ENCODE measurements at places on chromosomes 5 and 9.

GRCh38 chr5:152466085-152466745, 61.1 kb upstream of the NMUR2 start:
- DNase-seq: no peak

DNA sequence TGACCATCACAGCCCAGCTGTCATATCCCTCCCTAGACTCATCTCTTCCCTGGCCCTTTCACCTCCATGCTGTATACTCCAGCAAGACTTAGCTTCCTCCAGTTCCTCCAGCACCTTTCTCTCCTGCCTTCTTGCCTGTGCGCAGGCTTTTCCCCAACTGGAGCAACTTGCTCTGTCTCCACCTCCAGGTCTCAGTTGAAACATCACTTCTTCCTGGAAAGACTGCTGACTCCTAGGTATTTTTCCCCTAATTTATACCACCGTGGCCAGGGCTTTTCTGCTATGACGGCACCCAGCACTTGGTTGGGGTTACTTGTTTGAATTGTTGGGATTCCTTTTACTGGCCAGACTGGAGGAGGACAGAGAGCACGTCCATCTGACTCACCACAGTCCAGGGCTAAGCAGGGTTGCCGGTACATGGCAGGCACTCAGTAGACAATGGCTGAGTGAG, 67.5 kb downstream of the KCNIP1 start:
- no peak for DNase-seq

DNA sequence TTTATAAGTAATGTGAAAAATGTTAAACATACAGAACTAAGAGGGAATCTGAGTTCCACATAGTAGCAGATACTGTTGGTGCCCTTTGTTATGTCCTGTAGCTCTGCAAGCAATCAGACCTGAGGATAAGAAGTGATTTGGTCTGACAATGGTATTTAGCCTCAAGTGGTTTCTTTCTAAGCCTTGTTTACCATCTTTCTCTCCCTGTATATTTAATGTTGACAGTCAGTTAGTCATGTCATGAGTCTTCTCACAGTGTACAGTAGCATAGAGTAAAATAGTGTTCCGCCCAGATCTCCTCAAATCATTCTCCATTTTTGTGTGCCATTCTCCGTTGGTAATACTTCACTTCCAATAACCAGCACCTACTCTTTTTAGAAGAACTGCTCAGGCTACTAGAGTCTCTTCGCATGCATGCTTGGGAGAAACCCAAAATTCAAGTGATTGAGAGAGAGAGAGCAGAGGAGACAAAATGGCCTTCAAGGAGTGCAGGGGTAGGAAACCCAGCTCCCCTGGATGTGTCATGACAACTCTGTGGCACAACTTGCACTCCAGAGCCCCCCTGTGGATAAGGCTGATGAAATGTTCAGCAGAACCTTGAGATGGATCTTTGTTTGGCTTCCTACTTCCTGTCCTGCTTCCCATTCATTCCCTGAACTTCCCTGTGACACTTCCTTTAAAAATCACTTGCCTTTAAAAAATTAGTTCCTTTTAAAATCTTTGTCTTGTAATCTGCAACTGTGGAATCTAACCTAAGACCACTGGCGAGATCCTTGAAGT, 129.2 kb upstream of the FST start:
- no peak for DNase-seq

DNA sequence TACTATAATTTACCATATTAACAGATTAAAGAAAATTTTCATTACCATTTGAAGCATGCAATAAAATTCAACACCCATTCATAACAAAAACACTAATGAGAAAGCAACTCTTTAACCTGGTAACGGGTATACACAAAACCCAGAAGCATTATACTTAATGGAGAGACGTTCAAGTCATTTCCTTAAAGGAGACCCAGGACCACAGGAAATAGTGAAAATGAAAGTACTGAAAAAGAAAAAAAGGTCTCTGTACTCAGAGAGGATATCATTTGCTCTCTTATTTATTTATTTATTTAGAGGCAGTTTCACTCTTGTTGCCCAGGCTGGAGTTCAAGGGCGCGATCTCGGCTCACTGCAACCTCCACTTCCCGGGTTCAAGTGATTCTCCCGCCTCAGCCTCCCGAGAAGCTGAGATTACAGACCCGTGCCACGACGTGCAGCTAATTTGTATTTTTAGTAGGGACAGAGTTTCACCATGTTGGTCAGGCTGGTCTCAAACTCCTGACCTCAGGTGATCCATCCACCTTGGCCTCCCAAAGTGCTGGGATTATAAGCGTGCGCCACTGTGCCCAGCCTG, 61.6 kb downstream of the SETX start:
- no peak for DNase-seq

- DNase-seq: no peak
These were observed 76.2 kb upstream of the CHD1 start for GRCh38 chr5:99004960-99005359.

GRCh38 chr9:24095246-24095645, 269.2 kb upstream of the ELAVL2 start:
- DNase-seq: no peak

DNA sequence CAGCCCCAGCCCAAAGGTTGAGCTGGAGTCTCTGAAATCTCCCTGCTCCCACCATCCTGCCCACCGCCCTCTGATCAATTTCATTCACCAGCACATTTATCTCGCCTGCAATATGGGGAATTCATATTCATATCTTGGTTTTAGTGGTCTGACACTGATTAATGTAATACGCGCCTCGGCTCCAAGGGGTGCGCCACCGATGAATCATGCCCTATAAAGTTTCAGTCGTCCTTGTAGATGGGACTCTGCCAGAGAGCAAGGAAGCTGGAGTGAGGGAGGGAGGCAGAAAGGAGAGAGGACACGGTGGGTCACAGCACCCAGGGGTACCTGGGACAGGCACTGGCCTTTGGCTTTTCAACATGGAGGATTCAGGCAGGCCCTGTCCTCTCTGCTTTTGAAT, 8.9 kb downstream of the IRX1 start:
- DNase-seq: no peak

GRCh38 chr9:124045076-124045829, 33.7 kb downstream of the LHX2 start:
- DNase-seq: no peak

DNA sequence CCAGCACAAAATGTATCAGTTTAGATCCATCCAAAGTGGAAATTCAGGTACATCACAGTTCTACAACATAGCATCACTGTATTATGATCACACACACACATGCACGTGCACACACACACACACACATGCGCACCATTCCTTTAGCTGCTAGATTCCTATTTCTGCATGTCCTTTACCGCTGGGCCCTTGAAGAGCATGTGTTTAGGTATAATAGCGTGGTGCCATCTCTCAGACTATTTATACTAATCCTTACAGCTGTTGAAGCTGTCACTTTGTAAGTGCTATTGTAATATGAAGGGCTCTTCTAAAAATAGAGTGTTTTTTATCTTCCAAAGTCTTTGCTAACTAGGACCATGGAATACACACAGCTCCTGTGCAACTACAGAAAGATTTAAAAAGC, 308.8 kb upstream of the TRPC7 start:
- DNase-seq: no peak

DNA sequence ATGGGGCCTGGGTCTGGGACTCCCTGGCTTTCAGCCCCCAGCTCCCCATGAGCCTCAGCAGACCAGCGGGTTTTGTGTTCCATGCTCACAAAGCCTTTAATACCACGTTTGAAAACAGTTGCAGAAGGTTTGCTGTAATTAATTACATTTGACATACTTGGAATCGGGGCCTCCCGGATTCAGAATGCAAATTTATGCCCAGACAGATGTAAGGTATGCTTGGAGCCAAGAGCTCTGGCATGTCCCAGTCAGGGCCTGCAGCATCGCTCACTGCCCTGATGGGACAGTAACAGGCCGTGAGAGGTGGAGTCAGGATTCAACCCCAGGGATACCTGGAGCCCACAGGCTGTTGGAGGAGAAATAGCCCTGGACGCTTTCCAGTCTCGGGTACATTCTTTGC, 12.2 kb downstream of the ZNF618 start:
- no peak for DNase-seq

DNA sequence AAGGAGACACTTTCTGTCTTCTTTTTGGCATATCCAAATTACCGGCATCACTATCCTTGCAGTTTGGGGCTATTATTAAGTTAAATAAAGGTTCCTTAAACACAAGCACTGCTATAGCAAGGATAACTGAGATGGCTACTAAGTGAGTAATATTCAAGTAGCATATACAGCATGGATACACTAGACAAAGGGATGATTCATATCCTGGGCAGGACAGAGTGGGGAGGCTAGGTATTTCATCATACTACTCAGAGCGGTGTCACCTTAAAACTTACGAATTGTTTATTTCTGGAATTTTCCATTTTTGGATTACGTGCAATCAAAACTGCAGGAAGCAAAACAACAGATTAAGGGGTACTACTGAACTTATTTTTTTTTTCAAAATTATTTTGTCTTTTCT, 54.1 kb downstream of the FER start:
- no peak for DNase-seq

GRCh38 chr5:34687269-34688011, 31.3 kb downstream of the RAI14 start:
- no peak for DNase-seq

DNA sequence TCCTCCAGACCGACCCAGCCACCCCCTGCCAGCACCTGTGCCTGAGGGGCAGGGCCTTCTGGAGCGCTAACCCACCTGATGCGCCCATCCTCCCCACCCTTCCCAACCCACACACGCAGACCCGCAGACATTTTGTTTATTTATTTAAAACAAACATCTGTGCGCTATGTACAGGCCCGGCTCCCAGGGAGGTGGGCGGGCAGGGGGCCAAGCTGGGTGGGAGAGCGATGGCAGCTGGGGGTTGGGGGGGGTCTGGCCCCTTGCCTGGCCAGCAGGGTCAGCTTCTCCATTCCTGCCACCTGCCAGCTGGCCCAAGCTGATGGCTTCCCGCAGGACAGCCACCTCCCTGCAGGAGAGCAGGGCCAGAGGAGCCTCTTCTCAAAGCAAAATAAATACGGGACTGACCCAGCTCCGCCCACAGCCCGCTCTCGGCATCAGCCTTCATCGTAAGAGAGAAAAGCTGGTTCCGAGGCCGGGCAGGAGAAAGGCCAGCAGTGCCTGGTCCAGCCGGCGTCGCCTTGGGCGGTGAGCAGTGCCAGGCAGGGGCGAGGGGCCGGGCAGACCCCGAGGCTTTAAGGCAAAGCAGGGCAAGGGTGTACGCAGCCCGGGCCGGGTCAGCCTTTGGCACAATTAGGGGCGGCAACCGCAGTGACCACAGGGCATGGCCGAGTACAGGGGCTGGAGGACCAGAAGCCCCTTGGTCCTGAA, 10.9 kb upstream of the CLIC3 start:
- no peak for DNase-seq

GRCh38 chr5:169811680-169812079, 168.6 kb downstream of the INSYN2B start:
- no peak for DNase-seq

GRCh38 chr5:78116167-78116566, 178.3 kb downstream of the AP3B1 start:
- DNase-seq: no peak

- no peak for DNase-seq
These were observed 28.1 kb downstream of the ADGRD2 start for GRCh38 chr9:124478354-124478753.

DNA sequence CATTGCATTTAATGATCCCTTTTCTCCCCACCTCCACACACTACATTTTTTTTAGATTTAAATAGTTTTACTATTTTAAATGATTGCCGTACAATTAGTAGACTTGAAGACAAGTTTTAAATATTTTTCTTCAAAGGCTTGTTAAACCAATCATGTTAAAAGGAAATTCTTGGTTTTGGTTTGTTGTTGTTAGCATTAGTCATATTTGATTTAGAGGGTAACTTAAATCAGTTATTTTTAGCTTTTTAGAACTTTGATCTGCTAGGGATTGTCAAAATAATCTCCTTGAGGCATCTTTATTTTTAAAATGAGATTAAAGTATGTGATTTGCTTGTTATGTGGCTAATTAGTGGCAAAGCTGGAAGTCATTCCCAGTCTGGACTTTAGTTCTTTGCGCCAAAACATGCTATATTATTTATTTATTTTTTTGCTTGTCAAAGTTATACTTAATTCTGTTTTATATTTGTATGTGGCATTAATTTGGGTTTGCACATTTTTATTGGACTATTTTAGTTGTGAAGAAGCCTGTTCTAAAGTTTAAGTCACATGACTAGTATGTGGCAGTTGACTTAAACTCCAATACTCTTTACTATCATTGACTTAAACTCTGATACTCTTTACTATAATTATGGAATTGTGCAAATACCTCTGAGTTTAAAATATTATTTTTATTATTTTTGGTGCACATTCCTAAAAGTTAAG, 14.7 kb downstream of the ITGA1 start:
- DNase-seq: no peak

GRCh38 chr9:16461137-16461840, 409.2 kb downstream of the BNC2 start:
- DNase-seq: no peak

DNA sequence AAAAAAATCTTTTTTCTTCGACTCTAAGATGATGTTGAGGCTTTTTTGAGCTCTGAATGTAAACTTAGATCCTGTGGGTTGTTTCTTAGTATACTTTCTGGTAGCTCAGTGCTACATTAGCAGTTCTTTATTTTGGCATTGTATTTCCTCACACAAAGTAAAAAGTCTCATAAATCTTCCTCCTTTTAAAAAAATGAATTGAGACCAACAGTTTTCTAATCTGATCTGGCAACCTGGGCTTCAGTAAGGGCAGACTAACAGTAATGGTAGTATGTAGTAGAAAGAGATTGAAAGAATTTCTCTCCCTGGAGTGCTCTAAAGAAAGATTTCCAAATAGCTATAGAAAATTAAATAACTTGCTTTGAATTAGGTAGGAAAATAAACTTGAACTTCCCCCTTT, 31.4 kb downstream of the ZCCHC7 start:
- DNase-seq: no peak

DNA sequence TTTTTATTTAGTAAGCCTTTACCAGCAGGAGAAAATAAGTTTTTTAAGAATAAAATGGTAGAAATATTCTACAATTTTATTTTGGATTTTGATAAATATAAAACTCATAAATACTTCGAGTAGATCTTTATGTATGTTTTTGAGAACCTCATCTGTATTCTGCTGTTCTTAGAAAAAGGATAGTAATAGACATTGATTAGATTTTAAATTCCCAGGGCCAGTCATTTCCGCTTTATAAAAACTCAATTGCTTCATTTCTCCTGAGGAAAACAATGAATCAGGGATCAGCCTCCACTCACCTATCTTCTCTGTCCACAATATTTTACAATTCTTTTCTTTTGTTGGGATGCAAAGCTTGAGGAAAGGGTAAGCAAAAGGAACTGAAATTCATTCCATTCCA, 1983.5 kb upstream of the C9orf72 start:
- no peak for DNase-seq

DNA sequence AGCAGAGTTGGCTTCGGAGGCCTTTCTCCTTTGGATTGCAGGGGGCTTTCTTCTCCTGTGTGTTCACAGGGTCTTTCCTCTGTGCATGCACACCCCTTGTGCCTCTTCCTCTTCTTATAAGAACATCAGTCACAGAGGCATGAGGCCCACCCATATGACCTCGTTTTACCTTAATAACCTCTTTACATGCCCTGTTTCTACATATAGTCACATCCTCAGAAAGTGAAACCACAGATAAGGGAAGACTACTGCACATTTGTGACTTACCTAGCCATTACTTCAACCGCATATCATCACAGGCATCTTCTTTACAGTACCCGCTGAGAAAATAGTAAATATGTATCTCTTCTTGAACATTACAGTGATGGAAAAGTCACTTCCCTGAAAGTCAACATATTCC, 204.9 kb upstream of the TARS1 start:
- DNase-seq: no peak
